Uterine smooth muscle cell (primary cell): ENCODE measurements at places on chromosomes 1 and 21. TPM values are rescaled to one million over a fixed set of nuclear protein-coding genes. Genes with fewer than 3 reads are reported as not detected.

AIM2 gene
- total RNA-seq: 0.11 TPM in 1 of 2 replicates, not detected in the other

DTL gene
- total RNA-seq: 6.9 and 21.2 TPM in 2 replicates

KCNE2 gene
- total RNA-seq: not detected in 2 replicates

CNIH3 gene
- total RNA-seq: 20.9 and 23.5 TPM in 2 replicates

LDLRAD2 gene
- total RNA-seq: 0.11 TPM in 1 of 2 replicates, not detected in the other

SH2D1B gene
- under 0.01 TPM in 1 of 2 replicates, not detected in the other for total RNA-seq

RYR2 gene
- under 0.01 TPM in 1 of 2 replicates, not detected in the other for total RNA-seq

FMO5 gene
- total RNA-seq: 0.75 and 0.77 TPM in 2 replicates

KCNK1 gene
- total RNA-seq: 28.7 and 32.8 TPM in 2 replicates

CHODL gene
- total RNA-seq: 0.11 TPM in 1 of 2 replicates, not detected in the other
